ENCODE measurements at places on chromosomes 11 and 22. TPM values are rescaled to one million over a fixed set of nuclear protein-coding genes. Genes with fewer than 3 reads are reported as not detected.

- H3K36me3 ChIP-seq = no peaks in the 10 kb centered on the region
- no peak overlapping the region for H3K4me3 ChIP-seq
These were observed 1428.6 kb downstream of the LRRC4C start for GRCh38 chr11:40030867-40031266.

DNA sequence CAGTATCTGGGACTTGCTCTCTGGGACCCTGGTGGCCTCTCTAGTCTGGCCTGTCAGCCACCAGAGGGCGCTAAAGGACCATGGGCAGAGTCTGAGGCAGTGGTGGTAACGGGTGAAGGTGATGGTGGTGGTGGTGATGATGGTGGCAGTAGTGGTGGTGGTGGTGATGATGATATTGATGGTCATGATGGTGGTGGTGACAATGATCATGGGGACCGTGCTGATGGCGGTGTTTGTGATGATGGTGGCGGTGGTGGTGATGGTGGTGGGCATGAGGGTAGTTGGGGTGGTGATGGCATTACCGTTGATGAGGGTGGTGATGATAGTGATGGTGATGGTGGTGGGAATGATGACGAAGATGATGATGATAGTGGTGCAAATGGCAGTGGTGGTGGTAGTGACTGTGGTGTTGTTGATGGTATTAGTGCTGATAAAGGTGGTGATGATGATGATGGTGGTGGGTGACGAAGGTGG lies 16.0 kb downstream of the TRPM5 start:
- H3K36me3 ChIP-seq = no peaks in the 10 kb centered on the region
- H3K27me3 ChIP-seq = peaks cover 2% of the 10 kb centered on the region
- no peak overlapping the region for H3K27ac ChIP-seq
- H3K4me3 ChIP-seq = no peak overlapping the region

DNA sequence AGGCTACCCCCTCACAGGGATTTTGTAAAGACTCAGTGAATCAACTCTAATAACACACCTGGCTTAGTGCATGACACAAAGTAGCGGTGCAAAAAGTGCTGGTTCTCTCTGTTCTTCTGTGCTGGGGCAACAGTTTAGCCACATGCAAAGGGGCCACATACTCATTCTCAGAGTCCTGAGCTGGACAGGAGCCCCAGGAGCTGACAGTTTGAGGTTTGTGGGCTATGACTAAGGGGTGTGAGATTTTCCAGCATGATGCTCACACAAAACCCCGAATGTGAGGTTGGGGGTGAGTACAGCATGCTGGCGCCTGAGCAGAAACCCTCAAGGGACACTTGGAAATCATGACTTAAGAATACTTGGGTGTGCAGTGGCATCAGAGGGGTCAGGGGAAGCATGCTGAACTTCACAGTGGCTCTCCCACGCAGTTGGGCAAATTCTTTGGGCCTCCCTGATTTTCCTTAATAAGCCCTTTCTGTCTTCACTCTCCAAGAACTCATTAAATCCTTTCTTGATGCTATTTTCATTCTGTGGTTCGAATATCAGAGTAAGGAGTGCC lies 31.0 kb downstream of the TMPRSS5 start:
- no peak overlapping the region for H3K4me3 ChIP-seq
- no peak for DNase-seq
- peaks cover 6% of the 10 kb centered on the region for H3K27me3 ChIP-seq
- no peak overlapping the region for H3K27ac ChIP-seq
- H3K4me1 ChIP-seq = peaks cover 11% of the 10 kb centered on the region
- H3K36me3 ChIP-seq = no peaks in the 10 kb centered on the region

RTN4RL2 gene
- 2.0 TPM for total RNA-seq

DNA sequence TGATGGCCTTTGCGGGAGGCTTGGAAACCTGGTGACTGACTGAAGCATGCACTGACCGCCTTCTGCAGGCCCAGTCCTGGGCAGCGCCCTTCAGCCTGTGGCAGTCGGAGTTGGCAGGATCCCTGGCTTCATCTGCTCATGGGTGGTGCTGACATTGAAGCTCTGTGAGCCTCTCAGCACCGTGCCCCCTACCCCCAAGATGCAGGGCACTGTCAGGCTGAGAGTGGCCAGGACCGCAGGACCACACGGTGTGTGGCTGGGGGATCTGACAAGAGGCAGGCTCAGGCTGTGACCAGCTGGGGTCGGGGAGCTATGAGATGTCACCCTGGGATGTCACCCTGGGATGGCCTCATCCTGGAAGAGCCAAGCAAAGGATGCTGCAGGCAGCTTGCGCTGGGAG lies 32.7 kb downstream of the TBC1D22A start:
- peaks cover 41% of the 10 kb centered on the region for H3K36me3 ChIP-seq
- peaks cover 22% of the 10 kb centered on the region for H3K4me1 ChIP-seq
- no peaks in the 10 kb centered on the region for H3K27me3 ChIP-seq
- H3K4me3 ChIP-seq = no peak overlapping the region
- no peak overlapping the region for H3K27ac ChIP-seq
- DNase-seq = no peak

POLR3H gene
- 13.2 TPM for total RNA-seq

TMA7B gene
- 0.04 TPM for total RNA-seq

DNA sequence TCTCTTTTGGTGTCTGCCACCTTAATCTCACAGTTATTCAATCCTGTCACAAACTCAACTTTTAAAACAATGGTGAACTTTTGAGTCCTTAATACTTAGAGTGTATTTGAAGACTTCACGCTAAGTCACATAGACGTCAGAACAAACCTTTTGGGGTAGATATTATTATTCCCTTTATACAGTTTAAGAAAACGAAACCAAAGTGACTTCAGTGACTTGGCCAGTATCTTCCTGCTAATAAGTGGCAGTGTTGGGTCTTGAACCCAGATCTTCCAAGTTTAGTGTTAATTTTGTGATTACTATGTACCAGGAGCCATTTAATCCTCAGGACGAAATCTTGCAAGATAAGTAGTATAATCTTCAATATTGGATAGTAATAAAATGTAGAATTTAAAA lies 691 bp downstream of the CEP295 start:
- H3K4me1 ChIP-seq = no peaks in the 10 kb centered on the region
- H3K4me3 ChIP-seq = peak overlapping the region; percentile 97
- H3K27ac ChIP-seq = peak overlapping the region; percentile 90

TSPAN32 gene
- 2.7 TPM for total RNA-seq

RPUSD4 gene
- total RNA-seq = 29.7 TPM

DNA sequence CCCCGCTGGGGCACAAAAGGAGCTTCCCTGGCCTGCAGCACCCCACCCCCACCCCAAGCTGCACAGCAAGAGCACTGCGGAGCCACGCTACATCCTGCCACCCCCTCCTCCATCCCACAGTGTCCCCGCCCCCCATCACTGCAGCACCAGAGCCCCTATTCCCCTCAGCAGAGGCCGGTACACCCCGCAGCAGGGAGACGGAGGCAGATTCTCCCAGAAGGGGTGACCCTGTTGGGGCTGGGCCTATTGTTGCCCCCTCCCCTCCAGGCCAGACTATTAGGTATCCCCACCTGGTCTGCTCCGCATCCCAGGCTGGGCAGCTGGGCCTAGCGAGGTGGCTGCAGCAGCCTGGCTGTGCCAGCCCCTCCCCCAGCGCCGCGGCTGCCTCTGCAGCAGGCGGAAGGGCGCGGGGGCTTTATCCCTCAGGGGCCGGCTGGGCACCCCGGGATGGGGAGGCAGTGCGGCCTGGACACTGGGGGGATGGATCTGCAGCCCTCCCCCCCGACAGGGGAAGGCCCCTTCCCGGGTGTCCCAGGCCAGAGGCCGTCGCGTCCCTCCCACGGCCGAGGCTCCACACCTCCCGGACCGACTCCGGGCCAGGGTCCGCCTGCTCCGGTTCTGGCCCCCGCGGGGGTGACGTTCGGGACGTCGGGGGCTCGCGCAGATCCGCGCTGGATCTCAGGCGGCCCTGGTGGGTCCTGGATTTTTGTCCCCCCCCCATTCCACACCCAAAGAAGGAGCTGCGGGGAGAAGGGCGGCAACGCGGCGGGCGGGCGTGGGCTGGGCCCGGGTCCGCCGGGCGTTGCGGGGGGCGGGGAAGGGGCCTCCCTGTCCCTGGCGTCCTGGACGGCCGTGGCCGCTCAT lies 943 bp downstream of the DUSP8 start:
- H3K4me3 ChIP-seq = peak overlapping the region; percentile 62
- peaks cover 51% of the 10 kb centered on the region for H3K4me1 ChIP-seq
- peak; percentile 50 for DNase-seq
- H3K27ac ChIP-seq = no peak overlapping the region
- peaks cover 36% of the 10 kb centered on the region for H3K27me3 ChIP-seq

DNA sequence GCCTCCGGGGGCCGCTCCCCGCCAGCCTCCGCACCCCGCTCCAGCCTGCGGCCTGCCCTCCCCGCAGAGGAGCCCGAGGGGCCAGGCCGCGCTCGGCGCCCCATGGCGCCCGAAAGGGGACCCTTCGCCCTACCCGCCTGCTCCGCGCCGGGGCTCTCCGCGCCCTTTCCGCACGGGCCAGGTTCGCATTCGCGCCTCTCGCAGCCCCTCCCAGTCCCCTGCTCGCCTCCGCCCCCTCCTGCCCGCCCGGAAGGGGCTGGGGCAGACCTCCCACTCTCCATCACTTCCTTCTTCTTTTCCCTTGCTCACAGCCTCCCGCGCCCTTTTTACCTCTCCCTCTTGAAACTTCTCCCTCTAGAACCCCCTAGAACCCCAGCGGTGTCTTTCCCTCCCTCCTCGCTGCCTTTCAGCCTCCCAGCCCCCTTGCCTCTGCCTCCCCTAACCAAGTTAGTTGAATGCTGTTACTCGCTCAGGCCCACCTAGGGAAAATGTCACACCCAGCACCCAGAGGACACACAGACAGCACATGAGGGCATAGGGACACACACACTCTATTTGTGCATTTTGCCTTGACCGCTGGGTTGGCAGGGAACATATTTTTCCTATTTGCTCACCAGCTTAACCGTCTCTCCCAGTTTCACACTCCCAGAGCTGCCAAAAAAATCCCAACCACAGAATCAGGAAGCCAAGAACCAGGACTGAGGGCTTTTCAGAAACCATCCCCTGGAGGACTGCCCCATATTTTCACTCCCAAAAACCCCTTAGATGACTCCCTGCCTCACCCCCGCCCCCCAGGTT lies at the start of gene SLC43A3:
Gene SLC43A3 (minus strand): TSS at position 193 of the 798 bp plus-strand sequence. CDS start 949 bp downstream, outside the sequence.
- H3K36me3 ChIP-seq = peaks cover 12% of the 10 kb centered on the region
- H3K4me1 ChIP-seq = peaks cover 47% of the 10 kb centered on the region
- peak within 1 kb of the TSS; percentile 58 for H3K4me3 ChIP-seq
- H3K27me3 ChIP-seq = no peaks in the 10 kb centered on the region
- DNase-seq = peak; percentile 94
- peak within 1 kb of the TSS; percentile 99 for H3K27ac ChIP-seq

- peaks cover 20% of the 10 kb centered on the region for H3K27me3 ChIP-seq
- H3K36me3 ChIP-seq = no peaks in the 10 kb centered on the region
- H3K4me3 ChIP-seq = no peak overlapping the region
- peaks cover 8% of the 10 kb centered on the region for H3K4me1 ChIP-seq
- DNase-seq = no peak
- no peak overlapping the region for H3K27ac ChIP-seq
These were observed 8.3 kb downstream of the SEC14L6 start for GRCh38 chr22:30538280-30538679.

DNA sequence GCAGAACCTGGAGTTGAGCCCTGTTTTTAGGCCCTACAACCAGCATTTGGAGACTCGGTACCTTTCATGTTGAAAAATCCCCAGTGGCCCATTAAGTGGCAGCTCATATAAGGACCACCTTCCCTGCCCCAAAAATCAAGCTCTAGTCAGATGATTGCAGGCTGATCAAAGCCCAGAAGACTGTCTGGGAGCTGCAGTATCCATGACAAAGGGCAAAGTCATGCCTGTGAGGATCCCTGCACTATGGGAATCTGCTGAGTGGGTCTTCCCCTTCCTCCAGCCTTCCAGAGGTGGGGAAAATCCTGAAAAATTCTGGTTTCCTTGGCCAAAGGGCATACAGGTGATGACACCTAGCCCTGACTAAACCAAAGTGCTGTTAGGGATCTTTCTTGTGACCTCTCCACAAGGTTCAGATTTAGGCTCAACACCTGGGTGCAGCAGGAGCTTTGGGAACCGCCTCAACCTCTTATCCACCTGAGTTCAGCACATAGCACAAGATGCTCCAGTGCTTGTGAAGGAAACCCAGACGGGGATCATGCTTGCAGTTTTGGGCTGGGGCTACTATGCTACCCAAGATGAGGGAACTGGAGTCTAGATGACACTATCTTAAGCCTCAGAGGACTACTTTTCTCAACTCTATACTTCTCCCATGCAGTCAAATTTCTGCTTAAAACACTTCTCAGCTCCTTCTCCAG lies 1.2 kb upstream of the TRIM3 start:
- no peak overlapping the region for H3K4me3 ChIP-seq
- no peaks in the 10 kb centered on the region for H3K27me3 ChIP-seq

CKAP5 gene
- 45.5 TPM for total RNA-seq

DNA sequence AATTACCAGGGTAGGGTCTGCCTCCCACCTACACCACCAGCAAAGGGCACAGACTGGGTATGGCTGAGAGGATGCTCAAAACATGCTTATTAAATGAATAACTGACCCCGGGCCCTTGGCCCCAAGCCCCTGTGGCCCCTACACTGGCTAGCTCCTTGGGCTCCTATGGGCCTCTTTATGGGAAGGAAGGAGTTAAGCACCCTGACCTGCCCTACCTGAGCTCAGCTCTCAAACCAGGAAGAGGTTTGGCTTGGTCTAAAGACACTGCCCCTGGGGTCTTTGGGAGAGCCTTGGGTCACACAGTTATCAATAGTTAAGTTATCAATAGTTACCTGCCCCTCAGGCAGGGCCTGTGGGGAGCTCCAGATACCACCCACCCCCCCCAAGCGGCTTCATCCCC lies 1.2 kb downstream of the USH1C start:
- no peaks in the 10 kb centered on the region for H3K36me3 ChIP-seq
- H3K27me3 ChIP-seq = peaks cover 42% of the 10 kb centered on the region
- no peak overlapping the region for H3K4me3 ChIP-seq
- no peak overlapping the region for H3K27ac ChIP-seq
- DNase-seq = no peak

GRCh38 chr22:44883011-44883421 lies 126.8 kb downstream of the PHF21B start:
- no peak for DNase-seq
- no peak overlapping the region for H3K4me3 ChIP-seq
- no peaks in the 10 kb centered on the region for H3K27me3 ChIP-seq

RNF169 gene
- total RNA-seq = 15.3 TPM

B3GAT3 gene
- total RNA-seq = 18.7 TPM

DNA sequence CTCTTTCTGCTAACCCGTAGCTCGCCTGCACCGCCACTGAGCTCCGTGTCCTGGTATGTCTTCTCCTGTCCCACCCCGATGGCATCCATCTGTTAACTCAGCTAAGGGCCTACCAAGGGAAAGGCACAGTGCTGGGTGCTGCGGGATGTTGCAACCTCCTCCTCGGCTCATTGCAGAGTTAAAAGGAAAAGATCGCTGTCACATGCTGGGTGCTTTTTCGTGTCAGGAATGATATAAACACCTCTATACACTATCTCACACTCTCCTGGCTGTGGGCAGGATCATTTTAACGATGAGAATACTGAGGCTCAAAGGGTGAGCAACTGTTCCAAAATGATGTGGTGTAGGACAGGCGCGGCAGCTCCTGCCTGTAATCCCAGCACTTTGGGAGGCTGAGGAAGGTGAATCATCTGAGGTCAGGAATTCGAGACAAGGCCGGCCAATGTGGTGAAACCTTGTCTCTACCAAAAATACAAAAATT lies 10.1 kb downstream of the TXN2 start:
- no peaks in the 10 kb centered on the region for H3K27me3 ChIP-seq
- H3K4me3 ChIP-seq = no peak overlapping the region
- no peak overlapping the region for H3K27ac ChIP-seq
- peaks cover 13% of the 10 kb centered on the region for H3K4me1 ChIP-seq
- H3K36me3 ChIP-seq = peaks cover 80% of the 10 kb centered on the region
- DNase-seq = no peak

Measured in muscle of leg (tissue), 16 donors.